CD4-positive, alpha-beta T cell (primary cell): ENCODE measurements at places on chromosomes 13 and 19.
A peak's percentile ranks its signal among the peaks of the same experiment; 100 is the strongest.

DNA sequence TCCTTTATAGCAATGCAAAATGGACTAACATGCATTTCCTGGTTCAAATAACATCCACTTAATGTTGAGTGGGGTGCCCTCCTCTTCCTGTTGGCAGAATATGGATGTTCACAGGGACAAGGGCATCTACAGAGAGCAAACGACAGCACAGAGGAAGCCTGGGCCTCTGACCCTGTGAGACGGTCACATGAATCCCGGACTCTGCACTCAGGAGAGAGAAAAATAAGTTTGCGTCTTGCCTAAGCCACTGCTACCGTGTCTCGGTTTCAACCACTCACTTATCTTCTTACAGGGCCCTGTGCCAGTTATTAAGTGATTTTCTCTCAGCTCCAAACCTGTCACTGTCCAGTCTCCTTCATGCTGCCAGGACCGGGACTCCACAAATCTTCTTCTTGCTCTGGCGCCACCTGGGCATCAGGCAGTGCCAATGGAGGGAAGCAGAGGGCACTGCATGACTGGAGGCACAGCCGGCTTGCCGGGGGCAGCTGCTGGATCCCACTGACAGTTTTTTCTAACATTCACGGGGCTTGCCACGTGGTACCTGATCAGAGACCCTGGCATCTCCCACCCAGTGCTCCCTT is 11.8 kb downstream of the LIG1 start:
- DNase-seq: no peak
- no peaks in the 10 kb centered on the region for H3K27me3 ChIP-seq
- no peaks in the 10 kb centered on the region for H3K4me1 ChIP-seq
- peaks cover 58% of the 10 kb centered on the region for H3K36me3 ChIP-seq
- H3K27ac ChIP-seq: no peak overlapping the region

DNA sequence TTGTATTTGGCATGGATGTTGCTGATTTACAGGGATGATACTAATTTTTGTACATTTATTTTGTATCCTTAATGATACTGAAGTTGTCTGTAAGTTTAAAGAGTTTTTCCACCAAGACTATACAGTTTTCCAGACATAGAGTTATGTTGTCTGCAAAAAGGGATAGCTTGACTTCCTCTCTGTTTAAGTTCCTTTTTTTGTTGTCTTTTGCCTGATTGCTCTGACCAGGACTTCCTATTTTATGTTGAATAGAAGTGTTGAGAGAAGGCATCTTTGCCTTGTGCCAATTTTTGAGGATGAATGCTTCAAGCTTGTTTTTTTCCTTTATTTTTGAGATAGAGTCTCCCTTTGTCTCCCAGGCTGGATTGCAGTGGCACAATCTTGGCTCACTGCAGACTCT is 36.8 kb upstream of the ZNF681 start:
- peaks cover 5% of the 10 kb centered on the region for H3K4me1 ChIP-seq
- no peak for DNase-seq
- no peaks in the 10 kb centered on the region for H3K36me3 ChIP-seq
- H3K27me3 ChIP-seq: no peaks in the 10 kb centered on the region
- no peak overlapping the region for H3K27ac ChIP-seq

- DNase-seq: peak; percentile 82
- H3K4me1 ChIP-seq: peaks cover 94% of the 10 kb centered on the region
- H3K4me3 ChIP-seq: no peak overlapping the region
- no peaks in the 10 kb centered on the region for H3K27me3 ChIP-seq
- peak overlapping the region; percentile 57 for H3K27ac ChIP-seq
Observed at GRCh38 chr19:38683393-38684077, 36.1 kb downstream of the ACTN4 start.

DNA sequence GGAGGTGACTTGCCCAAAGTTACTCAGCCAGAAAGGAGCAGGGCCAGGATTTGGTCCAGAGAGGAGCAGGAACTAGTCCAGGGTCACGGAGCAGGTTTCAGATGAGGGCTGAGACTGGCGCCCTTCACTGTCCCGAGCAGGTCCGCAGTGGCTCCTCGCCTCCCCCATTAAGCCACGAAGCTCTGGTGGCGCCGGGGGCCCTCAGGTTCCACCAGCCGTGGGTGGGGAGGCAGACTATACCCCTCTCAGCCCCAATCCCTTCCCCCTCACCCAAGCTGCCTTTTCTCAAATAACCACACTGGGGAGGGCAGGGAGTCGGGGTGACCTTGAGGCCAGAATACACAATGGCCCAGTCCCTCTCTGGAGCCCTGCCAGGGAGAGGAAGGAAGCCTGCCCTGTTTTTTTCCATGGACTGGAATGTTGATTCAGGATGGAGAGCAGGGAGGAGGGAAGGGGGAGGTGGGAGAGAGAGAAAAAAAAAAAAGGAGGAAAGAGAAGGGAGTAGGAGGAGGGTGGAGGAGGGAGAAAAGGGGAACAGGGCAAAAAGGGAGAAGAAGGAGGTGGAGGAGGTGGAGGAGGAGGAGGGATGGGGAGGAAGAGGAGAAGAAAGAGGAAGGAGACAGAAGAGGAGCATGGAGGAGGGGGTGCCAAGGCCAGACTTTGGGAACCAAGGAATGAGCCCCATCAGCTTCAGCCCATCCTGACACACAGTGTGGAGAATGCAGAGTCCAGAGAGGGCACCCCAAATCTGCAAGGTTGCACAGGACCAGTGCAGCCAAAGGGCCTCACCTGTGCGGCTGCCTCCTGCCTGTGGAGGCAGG is 19.7 kb downstream of the CEACAM16 start:
- H3K36me3 ChIP-seq: no peaks in the 10 kb centered on the region
- peaks cover 3% of the 10 kb centered on the region for H3K27me3 ChIP-seq
- H3K4me1 ChIP-seq: peaks cover 9% of the 10 kb centered on the region
- DNase-seq: no peak
- H3K4me3 ChIP-seq: no peak overlapping the region

GRCh38 chr13:23966221-23966690 is 69.0 kb upstream of the C1QTNF9B start:
- H3K27me3 ChIP-seq: no peaks in the 10 kb centered on the region
- no peak for DNase-seq
- peak overlapping the region; percentile 81 for H3K27ac ChIP-seq
- H3K4me1 ChIP-seq: peaks cover 12% of the 10 kb centered on the region

GRCh38 chr13:102367836-102368235 is 34.0 kb downstream of the FGF14 start:
- no peak for DNase-seq
- no peaks in the 10 kb centered on the region for H3K36me3 ChIP-seq
- no peaks in the 10 kb centered on the region for H3K27me3 ChIP-seq
- no peak overlapping the region for H3K4me3 ChIP-seq
- no peak overlapping the region for H3K27ac ChIP-seq

DNA sequence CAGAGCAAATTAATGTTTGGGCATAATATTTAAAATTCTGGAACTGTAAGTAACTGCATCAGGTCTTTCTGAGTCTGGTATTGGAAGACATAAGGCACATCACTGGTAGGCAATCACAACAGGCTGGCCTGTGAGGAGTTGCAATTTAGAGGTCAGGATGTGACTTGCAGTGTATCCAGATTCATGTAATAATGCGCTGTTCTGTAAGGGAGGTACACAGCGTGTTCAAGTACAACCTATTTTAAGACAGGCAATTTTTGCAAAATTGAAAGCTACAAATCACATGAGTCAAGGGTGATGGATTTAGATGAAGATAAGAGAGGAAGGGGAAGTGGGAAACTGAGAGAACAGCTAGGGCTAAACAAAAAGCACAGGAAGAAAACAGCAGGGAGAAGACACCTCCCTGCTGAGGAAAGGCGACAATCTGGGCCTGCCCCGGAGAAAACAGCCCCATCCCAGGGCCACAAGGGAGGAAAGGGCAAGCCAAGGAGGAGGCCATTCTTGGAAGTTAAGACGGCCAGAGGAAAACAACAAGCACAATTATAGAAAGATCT is 138.1 kb downstream of the LACC1 start:
- H3K36me3 ChIP-seq: no peaks in the 10 kb centered on the region
- no peak overlapping the region for H3K4me3 ChIP-seq
- no peaks in the 10 kb centered on the region for H3K4me1 ChIP-seq
- no peak overlapping the region for H3K27ac ChIP-seq
- DNase-seq: no peak

GRCh38 chr13:111025310-111025709 is 89.8 kb upstream of the ARHGEF7 start:
- no peak overlapping the region for H3K27ac ChIP-seq
- DNase-seq: no peak
- H3K36me3 ChIP-seq: no peaks in the 10 kb centered on the region
- no peaks in the 10 kb centered on the region for H3K4me1 ChIP-seq
- no peak overlapping the region for H3K4me3 ChIP-seq

DNA sequence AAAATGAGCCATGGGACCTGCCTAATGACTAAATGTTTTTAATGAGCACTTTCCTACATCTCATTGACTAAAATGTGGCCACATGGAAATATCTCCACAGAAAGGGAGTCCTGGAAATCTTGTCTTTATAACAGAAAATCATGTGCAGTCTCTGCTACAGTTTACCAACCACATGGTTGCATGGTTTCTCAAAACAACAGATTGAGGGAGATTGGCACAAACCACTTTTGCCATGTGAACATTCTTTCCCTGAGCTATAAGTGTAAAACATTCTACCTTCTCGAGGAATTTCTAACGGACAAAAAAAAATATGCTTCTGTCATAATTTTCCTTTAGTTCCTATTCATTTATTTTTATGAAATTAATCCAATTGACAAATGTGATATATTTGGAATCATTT is 218.9 kb upstream of the SLITRK5 start:
- DNase-seq: no peak
- no peak overlapping the region for H3K27ac ChIP-seq
- H3K36me3 ChIP-seq: no peaks in the 10 kb centered on the region
- H3K4me1 ChIP-seq: no peaks in the 10 kb centered on the region
- no peaks in the 10 kb centered on the region for H3K27me3 ChIP-seq
- H3K4me3 ChIP-seq: no peak overlapping the region

DNA sequence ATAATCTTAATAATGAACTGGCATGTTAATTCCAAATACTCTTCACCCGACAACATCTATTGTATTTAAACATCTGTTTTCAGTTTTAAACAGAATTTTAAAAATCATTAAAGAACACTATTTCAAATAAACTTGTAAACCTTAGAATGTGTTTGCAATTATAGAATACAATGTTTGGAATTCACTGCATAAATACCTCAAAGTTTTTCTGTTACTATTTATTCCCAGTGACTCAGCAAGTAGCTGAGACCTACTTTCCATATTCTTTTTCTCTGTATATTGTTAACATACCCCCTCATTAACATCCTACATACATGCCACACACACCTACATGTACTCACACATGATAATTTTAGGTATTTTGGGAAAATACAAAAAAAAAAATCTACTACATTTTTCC is 1134.3 kb downstream of the SLITRK1 start:
- no peak overlapping the region for H3K4me3 ChIP-seq
- no peak for DNase-seq
- no peaks in the 10 kb centered on the region for H3K27me3 ChIP-seq
- H3K27ac ChIP-seq: no peak overlapping the region

DNA sequence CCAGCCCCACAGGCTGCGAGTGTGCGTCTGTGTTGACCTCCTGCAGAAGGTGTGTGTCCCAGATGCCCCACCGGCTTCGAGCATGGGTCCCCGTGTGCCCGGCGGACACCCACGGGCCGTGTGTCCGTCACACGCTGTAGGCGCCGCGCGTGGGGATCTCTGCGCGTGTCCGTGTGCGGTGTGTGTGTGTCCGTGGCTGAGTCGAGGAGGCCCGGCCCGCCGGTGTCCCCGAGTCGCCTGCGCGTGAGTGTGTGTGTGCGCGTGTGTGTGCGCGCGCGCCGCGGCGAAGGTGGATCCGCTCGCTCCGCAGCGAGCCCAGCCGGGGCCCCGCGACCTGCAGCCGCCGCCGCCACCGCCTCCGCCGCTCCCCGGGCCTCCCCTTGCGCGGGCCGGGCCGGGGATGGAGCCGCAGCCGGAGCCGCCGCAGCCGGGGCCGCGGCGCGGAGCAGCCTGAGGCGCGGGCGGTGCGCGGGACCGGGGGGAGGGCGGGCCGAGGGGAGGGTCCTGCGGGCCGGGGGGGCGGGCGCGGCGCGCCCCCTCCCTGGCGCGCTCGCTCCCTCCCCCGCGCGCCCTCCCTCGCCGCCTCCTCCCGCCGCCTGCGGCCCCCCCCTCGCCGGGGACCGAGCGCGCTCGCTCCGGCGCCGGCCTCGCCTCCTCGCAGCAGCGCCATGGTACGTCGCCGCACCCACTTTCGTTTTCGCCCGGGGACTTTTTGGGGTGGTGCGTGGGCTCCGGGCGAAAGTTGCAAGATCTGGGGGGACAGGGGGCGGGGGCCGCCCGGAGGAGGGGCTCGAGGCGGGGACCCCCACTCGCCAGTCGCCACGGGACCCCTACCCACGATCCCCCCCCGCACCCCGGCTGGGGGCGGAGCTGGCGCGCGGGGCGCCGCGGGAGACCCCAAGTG is 7.1 kb upstream of the NFIC start:
- no peak overlapping the region for H3K27ac ChIP-seq
- peak; percentile 92 for DNase-seq
- H3K4me1 ChIP-seq: peaks cover 43% of the 10 kb centered on the region
- peak overlapping the region; percentile 70 for H3K4me3 ChIP-seq
- H3K27me3 ChIP-seq: no peaks in the 10 kb centered on the region

- H3K4me3 ChIP-seq: no peak overlapping the region
- no peak for DNase-seq
- peaks cover 57% of the 10 kb centered on the region for H3K36me3 ChIP-seq
- no peaks in the 10 kb centered on the region for H3K27me3 ChIP-seq
Observed at GRCh38 chr13:48251611-48252081, 18.6 kb downstream of the ITM2B start.

DNA sequence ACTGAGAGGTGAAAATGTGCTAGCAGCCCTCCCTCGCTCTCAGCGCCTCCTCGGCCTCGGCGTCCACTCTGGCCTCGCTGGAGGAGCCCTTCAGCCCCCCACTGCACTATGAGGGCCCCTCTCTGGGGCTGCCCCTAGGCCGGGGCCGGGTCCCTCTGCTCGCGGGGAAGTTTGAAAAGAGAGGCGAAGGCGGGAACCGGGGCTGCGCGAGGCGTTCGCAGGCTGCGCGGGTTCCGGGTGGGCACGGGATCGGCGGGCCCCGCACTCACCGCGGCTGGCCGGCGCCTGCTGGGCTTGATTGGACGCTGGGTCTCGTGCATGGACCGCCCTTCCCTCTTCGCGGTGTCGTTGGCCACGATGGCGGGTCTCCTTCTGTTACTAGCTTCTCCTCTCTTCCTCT is 29.3 kb downstream of the C1QTNF9 start:
- no peaks in the 10 kb centered on the region for H3K27me3 ChIP-seq
- DNase-seq: no peak
- H3K4me1 ChIP-seq: no peaks in the 10 kb centered on the region
- no peaks in the 10 kb centered on the region for H3K36me3 ChIP-seq
- no peak overlapping the region for H3K4me3 ChIP-seq
- H3K27ac ChIP-seq: no peak overlapping the region

DNA sequence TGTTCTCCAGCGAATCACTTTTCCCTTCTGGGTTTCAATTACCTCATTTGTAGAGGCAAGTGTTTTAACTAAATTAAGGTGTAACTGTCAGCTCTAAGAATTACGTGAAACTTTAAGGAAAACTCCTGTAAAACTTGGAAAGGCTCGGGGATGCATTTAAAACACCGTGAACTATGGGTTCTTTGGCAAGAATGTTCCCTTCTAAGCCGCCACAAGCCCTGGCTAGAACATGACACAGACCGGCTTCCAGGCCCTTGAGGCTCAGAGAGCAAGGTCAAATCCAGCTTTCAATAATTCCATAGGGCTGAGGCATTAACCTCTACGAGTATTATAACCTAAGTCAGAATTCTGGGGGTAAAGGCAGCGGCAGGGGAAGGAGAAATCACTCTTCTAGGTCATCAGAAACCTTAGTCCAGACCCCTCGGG is 685 bp downstream of the VWA8 start:
- H3K27me3 ChIP-seq: no peaks in the 10 kb centered on the region
- no peak overlapping the region for H3K27ac ChIP-seq
- peaks cover 21% of the 10 kb centered on the region for H3K4me1 ChIP-seq

- peaks cover 3% of the 10 kb centered on the region for H3K27me3 ChIP-seq
- no peak overlapping the region for H3K27ac ChIP-seq
- H3K4me1 ChIP-seq: peaks cover 5% of the 10 kb centered on the region
- H3K36me3 ChIP-seq: peaks cover 56% of the 10 kb centered on the region
- H3K4me3 ChIP-seq: no peak overlapping the region
Observed at GRCh38 chr19:19278315-19278714, 5.2 kb upstream of the TM6SF2 start.
